ENCODE measurements at places on chromosomes 11 and 22.
A peak's percentile ranks its signal among the peaks of the same experiment; 100 is the strongest.

GRCh38 chr22:44192098-44192815, 11.5 kb downstream of the PARVG start:
- DNase-seq, result no peak

DNA sequence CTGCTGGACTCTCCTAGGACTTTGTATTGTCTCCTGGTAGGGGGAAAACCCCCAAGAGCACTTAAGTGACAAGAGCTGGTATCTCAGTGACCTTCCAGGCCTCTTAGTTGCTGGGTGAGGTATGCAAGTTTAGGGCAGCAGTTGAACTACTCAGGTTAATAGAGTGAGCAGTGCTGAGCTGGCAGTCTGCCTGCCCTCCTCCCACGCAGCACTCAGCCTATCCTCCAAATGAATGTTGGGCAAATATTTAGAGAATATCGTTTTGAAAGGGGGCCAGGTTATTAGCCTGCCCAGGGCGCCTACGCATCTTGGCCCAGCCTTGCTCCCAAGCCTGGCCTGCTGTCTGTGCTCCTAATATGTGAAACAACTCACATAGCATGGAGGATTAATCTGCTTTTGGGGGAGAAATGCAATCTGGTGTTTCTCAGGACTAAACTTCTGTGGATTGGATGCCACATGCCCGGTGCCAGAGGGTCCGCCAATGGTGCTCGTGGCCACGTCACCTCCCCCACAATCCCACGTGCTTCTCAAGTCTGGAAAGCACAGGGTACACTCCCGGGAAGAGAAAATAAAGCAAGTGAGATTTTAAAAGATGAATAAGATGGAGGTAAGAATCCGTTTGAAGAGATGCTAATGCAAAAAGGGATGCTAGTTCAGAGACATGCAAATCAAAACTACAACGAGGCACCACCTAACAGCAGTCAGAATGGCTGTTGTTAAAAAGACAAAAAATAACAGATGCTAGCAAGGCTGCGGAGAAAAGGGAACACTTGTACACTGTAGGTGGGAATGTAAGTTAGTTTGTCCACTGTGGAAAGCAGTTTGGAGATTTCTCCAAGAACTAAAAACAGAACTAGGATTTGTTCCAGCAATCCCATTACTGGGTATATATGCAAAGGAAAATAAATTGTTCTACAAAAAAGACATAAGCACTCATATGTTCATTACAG, 67.7 kb downstream of the SPON1 start:
- no peak for DNase-seq

GRCh38 chr22:50150161-50151129, 20.1 kb upstream of the PANX2 start:
- no peak for DNase-seq

- DNase-seq, result no peak
These were observed 60.2 kb downstream of the ENDOD1 start for GRCh38 chr11:95149651-95150364.

DNA sequence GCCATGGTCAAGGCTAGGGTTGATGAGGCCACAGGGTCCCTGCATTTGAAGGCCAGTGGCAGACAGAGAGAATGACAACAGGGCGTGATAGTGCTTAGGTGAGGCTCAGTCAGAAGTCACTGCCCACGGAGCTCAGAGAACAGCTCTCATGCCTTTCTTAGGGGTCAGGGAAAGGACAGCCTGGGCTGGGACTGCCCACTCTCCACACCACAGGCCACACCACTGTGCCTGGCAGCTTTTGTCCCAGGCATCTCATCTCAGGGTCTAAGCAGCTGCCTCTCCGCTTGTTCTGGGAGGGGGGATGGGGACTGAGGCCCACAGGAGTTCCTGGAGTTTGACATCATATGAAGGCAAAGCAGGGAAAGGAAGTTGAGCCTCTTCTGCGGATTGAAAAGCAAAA, 150.2 kb upstream of the B3GAT1 start:
- no peak for DNase-seq

- DNase-seq, result no peak
These were observed 487.9 kb upstream of the LRRC4C start for GRCh38 chr11:41947392-41947791.

DNA sequence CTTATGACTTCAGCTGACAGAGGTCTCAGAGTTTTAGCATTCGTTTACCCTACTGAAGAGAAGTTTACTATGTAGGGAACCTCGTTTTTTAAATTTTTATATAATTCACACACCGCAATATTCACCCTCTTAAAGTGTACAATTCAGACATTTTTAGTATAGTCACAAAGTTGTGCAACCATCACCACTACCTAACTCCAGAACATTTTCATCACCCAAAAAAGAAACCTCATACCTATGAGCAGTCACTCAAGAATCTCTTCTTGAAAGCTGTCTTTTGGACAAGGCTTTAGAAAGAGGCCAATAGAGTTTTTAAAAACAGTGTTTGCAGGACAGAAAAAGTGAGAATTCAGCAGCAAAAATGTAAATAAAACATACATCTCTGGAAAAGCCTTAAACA, 39.5 kb upstream of the CLNS1A start:
- no peak for DNase-seq

GRCh38 chr11:10639350-10639749, 54.2 kb downstream of the IRAG1 start:
- DNase-seq, result no peak

DNA sequence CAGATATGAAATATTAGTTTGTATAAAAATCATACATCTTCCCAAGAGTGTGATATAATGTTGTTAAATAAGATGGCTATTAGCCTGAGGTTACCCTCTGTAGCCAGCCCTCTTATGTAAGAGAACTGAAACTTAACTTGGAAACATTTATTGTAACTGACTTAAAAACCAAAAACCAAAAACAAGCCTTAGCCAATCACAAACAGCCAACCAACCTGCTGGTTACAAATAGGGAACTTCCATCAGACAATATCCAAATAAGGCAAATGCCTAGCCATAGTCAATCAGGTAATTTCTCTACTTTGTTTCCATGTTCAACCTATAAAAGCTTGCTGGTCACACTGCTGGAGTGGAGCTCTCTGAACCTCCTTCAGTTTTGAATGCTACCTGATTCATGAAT, 14.1 kb downstream of the KBTBD3 start:
- DNase-seq, result no peak

DNA sequence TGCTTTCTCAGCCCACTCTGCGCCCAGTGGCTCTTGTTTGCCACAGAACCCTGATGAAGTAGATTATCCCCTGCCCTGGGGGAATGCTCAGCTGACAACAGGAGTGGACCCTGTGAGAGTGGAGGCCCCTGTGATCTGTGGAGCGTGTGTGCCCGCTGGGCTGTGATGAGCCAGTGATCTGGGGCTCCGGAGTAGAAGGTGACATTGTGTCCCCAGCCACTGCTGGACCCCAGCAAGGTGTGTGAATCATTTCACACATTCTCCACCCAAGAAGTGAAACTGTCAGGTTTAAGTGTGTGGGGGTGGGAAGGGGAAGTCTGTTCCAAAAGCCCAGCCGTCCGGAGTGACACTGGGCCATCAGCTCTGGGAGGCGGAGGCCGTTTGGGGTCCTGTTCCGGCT, 33.1 kb upstream of the GRAMD4 start:
- DNase-seq, result no peak

GRCh38 chr22:30511109-30511508, 5.6 kb upstream of the SEC14L4 start:
- no peak for DNase-seq

DNA sequence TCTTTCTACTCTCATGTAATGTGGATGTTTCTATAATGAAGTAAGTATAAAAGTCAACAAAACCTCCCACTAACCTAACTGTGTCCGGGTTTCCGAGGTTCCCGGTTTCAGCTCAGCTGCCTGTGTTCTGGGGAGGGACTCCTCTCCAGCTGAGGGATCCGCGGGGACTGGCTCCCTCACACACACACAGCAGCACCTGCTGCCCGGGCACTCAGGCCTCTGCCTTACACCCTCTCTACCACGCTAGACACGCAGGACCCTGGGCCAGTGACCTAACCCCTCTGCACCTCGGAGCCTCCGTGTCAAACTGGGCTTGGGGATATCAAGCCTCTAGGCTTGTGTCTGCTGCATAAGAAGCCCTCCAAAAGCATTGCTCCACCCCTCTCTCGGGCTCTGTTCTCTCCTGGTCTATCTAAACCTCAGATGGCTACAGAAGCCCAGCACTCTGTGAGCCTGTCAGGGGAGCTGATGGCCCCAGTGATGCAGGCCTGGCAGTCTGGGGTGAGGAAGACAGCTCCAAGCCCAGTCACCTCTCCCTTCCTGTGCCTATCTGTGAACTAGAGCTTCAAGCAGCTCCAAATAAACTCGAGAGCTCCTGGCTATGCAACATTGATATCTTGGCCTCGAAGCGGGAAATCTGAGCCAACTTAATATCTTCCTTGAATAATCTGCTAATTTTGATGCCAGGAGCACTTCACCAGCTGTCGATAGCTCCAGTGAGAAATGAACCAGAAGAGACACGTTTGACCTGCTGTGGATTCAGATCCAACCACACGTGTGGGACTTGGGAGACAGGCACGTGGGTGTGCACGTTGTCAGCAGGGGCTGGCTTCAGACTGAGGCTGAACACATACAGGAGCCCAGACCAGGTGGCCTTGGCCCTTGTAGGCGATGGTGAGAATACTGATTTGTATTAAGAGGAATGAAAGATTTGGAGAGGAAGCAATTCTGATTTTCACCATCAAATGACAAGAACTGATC, 232.7 kb upstream of the B3GAT1 start:
- no peak for DNase-seq

- no peak for DNase-seq
These were observed 7.1 kb downstream of the CASP12 start for GRCh38 chr11:104891135-104891534.

DNA sequence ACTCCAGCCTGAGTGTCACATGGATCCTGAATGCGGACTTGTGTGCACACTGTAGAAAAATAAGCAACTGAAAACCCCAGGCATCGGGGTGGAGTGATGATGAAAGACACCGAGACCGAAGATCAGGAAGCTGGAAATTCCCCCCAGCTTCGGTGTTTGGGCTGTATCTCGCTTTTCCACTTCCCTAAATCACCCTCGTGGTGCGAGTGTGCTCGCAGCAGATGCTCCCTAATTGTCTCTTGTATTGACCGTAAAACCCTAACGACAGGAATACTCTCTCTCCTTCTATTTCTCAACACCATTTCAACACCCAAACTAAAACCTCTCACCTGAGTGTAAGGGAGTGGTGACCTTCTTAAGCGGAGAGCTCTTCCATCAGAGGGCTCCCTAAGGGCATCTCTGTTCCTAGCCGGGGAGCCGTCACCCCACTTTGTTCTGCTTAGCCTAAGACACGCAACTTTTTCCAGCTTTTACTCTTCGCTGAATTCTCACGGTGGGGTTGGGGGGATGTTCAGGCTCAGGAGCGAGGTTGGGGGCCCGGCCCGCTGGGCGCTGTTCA, 635 bp upstream of the GRK3 start:
- DNase-seq, result no peak

- DNase-seq, result no peak
These were observed 2.9 kb upstream of the IL18BP start for GRCh38 chr11:71995726-71996291.

DNA sequence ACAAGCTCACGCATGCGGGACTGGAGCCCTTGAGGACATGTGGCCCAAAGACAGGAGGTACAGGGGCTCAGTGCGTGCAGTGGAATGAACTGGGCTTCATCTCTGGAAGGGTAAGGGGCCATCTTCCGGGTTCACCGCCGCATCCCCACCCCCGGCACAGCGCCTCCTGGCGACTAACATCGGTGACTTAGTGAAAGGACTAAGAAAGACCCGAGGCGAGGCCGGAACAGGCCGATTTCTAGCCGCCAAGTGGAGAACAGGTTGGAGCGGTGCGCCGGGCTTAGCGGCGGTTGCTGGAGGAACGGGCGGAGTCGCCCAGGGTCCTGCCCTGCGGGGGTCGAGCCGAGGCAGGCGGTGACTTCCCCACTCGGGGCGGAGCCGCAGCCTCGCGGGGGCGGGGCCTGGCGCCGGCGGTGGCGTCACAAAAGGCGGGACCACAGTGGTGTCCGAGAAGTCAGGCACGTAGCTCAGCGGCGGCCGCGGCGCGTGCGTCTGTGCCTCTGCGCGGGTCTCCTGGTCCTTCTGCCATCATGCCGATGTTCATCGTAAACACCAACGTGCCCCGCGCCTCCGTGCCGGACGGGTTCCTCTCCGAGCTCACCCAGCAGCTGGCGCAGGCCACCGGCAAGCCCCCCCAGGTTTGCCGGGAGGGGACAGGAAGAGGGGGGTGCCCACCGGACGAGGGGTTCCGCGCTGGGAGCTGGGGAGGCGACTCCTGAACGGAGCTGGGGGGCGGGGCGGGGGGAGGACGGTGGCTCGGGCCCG, at the start of gene MIF:
TSS of gene MIF (plus strand) at position 439 of the 765 bp plus-strand sequence. CDS start at position 531, 92 bp downstream.
- peak; percentile 90 for DNase-seq

DNA sequence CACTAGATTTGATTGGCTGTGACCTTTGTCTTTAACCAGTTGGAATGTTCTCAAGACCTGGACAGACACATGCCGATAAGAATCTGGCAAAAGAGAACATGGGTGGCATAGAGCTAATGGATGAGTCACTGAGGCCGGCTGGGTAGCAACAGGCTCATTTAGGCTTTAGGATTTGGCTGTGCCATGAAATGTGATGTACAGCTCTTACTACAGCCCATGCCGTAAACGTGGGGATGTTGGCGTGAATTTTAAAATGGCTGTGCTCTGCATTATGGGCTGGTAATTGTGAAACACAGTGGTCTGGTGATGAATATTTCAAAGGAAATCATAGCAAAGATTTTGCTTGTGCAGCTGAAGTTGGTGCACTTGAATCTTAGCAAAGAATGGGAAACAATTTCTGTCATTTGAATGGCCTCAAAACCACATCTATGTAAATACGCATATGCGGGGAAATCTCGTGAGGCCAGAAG, 332.4 kb downstream of the TBC1D22A start:
- no peak for DNase-seq

- DNase-seq, result no peak
These were observed 72.7 kb downstream of the RAB38 start for GRCh38 chr11:88102598-88102934.

- DNase-seq, result no peak
These were observed 162.6 kb upstream of the E2F8 start for GRCh38 chr11:19403196-19403895.

DNA sequence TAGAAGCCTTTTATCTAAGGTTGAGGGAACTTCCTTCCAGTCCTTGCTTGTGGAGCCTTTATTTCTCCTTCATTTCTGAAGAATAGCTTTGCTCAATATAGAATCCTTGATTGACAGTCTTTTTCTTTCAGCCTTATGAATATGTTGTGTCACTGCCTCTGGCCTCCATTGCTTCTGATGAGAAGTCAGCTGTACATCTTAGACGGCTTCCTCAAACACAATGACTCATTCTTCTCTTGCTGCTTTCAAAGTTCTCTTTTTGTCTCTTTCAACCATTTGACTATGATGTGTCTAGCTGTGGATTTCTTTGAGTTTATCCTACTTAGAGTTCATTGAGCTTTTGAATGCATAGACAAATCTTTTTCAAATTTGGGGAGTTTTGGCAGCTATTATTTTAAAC, 893.2 kb downstream of the BRD1 start:
- DNase-seq, result no peak

- DNase-seq, result no peak
These were observed 69.8 kb downstream of the TRIM29 start for GRCh38 chr11:120068114-120068573.

- peak; percentile 42 for DNase-seq
These were observed 22.1 kb downstream of the LMO2 start for GRCh38 chr11:33869481-33870422.

GRCh38 chr11:69480547-69481392, 693 bp upstream of the LINC01488 start:
- DNase-seq, result no peak

- DNase-seq, result no peak
These were observed 7.3 kb upstream of the AHNAK start for GRCh38 chr11:62553839-62554361.

Measured in NCI-H1436 (cell line).